ENCODE measurements at places on chromosomes 3 and 15.

GRCh38 chr3:54434756-54435155 is 312.4 kb downstream of the CACNA2D3 start:
- DNase-seq = no peak

GRCh38 chr3:62462788-62463187 is 89.4 kb upstream of the FEZF2 start:
- DNase-seq = no peak

DNA sequence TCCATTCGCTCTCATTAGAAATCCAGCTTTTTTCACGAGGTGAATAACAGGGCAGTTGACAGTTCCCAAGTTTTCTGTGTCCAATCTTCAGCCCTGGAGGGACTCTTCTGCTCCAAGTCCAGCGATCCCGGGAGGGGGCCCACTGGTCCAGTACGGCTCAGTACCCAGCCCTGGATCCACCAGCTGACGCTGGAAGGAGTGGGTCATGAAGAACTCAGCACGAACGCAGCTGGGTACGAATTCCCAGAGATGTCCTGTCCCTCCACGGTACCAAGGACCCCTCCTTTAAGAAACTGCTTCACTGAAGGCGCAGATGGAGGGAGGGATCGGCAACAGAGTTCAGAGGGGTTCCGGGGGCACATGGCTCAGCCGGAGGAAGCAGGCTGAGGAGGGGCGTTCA is 16.5 kb upstream of the CLK3 start:
- no peak for DNase-seq

- no peak for DNase-seq
Observed at GRCh38 chr3:186964616-186965015, 34.3 kb downstream of the ST6GAL1 start.

DNA sequence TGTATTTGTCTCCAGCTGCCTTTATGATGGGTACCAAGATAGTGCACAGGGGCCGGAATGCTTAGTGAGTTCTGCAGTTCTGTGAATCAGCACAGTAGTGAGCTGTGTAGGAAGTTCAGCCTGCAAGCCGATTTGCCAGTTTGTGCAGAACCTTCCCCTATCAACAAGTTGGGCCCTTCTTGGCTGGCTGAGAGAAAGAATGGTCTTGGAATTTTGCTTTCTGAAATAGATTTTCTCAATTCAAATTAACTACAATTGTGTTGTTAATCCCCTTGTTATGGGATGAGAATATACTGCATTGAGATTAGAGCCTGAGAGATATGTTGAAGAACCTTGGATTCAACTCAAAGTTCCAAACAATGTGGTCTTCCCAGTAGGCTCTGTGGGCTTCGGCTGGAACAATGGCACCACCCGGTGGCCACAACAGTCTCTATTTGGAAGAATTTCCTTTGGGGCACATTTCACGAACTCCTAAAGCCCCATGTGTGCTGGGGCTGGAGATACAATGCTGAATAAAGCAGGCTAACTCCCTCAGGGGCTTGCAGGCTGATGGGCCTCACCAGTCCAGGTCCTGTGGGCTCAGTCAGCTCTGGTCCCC is 59.1 kb downstream of the TRIM42 start:
- DNase-seq = peak; percentile 93

DNA sequence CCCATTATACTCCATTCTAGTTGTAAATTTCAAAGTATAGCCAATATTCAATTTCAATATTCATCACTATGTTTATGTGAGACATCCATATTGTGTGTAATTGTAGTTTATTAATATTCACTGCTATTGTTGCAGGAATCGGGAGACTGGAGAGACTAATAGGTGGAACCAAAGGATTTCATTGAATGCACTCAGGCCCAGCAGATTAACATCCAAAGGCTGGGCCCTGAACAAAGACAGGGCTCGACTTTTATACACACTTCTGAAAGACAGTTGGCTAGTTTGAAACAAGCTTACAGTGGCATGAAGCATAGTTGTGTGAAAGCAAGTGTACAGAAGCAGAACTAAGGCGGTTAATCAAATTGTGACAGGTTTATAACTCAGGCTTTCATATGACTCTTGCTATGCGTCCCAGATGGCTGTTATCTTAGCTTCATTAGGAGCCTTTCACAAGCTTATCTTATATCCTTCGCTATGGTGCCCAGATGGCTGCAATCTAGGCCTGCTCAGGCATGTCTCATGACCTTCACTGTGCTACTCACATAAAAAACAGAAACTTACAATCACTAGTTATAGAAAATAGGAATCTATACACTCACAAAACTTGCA is 1038.8 kb upstream of the EPHA6 start:
- DNase-seq = no peak

- DNase-seq = no peak
Observed at GRCh38 chr3:64357481-64357880, 132.2 kb upstream of the PRICKLE2 start.

DNA sequence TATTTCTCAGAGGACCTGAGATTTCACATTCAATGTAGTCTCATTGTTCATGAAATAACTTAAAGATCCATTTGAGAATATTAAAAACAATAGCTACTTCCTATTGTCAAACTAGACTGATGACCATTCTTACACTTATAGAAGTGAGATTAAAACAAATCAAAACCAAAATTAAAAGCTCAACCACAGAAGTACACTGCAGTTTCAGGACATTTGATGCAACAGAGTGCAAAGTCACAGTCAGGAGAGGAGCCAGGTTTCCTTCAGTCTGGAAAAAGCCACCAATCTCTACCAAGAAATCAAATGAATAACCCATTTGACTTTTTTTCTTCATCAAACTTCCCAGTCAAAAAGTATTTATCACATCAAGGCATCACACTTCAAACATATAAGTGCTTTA is 5.5 kb downstream of the CCPG1 start:
- no peak for DNase-seq

DNA sequence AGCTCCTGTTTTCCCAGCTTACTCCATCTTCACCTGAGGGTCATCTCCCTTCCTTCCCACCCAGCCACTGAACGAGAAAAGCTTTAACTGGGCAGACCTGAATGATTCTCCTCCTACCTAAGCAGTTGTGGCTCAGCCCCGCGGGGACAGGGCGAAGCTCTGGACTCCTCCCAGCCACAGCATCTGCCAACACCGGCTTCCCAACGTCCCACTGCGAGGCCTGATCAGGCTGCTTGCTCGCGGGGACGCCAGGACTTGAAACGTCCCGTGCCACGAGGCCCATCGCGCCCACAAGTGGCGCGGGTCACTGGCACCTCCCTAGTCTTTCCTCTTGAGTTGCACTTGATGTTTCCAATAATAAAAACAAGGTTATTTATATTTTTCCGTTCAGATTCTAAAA is at the start of gene SPATA16:
SPATA16 (minus strand) TSS at position 250 of the 400 bp plus-strand sequence. CDS start 23,504 bp downstream, outside the sequence.
- DNase-seq = no peak

- DNase-seq = no peak
Observed at GRCh38 chr3:161452179-161452578, 44.4 kb upstream of the OTOL1 start.

- no peak for DNase-seq
Observed at GRCh38 chr3:131371688-131372066, 9.9 kb upstream of the NUDT16 start.

DNA sequence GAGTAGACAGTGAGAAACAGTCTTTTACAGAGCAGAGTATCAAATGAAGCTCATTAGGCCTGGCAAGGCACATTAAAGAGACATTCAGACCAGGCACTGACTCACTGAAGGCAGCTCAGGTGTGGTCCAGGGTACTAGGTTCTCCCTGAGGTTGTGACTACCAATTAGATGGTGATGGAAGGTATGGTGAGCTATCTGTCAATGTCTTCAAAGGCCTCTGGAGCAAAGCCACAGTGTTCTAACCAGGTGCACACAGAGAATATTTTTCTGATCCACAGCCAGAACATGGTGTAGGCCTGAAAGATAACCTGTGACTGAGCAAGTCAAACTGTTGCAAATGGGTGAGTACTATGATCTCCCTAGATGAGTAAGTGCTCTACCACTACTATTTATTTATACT is 51.5 kb downstream of the EOMES start:
- no peak for DNase-seq

GRCh38 chr3:95645291-95645690 is 1169.1 kb upstream of the EPHA6 start:
- DNase-seq = no peak

DNA sequence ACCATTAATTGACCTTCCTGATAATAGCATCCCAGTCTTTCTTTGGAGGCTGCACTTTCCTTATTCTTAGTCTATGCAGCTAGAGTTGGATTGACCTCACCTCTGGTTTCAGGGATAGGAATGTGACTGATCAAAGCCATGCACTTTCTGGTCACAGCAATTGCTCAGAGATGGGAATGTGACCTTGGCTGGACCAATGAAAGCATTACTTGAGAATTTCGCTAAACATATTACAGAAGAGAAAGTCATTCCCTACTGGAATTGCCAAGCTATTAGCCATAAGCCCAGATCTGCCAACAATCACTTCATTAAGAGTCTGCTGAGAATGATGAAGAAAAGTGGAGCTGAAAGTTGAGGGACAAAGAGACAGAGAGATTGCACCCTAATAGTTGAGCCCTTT is 32.7 kb downstream of the RTP1 start:
- DNase-seq = no peak

- DNase-seq = no peak
Observed at GRCh38 chr3:11570251-11570650, 73.5 kb downstream of the VGLL4 start.

GRCh38 chr3:186021673-186022362 is 84.0 kb upstream of the TRA2B start:
- no peak for DNase-seq

- DNase-seq = no peak
Observed at GRCh38 chr15:78923480-78924360, 21.1 kb downstream of the CTSH start.

DNA sequence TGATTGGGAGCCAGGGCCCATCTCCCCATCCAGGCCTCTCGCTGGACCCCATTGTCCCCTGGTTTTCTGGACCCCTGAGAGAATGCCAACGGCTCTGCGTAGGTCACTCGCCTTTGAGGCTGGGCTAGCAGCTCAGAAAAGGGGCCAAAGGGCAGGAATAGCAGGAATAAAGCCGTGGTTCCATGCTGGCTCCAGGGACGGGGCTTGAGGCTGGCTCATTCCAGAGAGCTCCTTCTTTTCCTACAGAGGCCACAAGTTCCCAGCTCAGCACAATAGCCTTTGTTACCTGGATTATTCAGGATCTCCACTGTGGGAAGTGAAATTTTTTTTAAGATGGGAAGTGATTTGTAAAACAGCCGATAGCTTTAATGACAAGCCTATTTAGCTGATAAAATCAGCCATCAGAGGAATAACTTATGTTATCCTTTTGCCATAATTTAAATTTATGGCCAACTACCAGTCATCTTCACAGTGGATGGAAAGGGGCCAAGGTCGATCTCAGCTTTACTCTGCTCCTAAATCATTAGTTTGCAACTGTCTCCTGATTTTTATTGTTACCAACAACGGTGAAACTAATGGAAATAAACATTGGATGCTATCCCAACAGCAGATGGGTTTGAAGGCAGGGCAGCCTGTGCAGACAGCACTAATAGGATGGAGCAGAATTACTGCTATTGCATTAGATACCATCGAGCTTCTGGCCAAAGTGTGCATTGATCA is 124.3 kb downstream of the TMEM266 start:
- DNase-seq = no peak

DNA sequence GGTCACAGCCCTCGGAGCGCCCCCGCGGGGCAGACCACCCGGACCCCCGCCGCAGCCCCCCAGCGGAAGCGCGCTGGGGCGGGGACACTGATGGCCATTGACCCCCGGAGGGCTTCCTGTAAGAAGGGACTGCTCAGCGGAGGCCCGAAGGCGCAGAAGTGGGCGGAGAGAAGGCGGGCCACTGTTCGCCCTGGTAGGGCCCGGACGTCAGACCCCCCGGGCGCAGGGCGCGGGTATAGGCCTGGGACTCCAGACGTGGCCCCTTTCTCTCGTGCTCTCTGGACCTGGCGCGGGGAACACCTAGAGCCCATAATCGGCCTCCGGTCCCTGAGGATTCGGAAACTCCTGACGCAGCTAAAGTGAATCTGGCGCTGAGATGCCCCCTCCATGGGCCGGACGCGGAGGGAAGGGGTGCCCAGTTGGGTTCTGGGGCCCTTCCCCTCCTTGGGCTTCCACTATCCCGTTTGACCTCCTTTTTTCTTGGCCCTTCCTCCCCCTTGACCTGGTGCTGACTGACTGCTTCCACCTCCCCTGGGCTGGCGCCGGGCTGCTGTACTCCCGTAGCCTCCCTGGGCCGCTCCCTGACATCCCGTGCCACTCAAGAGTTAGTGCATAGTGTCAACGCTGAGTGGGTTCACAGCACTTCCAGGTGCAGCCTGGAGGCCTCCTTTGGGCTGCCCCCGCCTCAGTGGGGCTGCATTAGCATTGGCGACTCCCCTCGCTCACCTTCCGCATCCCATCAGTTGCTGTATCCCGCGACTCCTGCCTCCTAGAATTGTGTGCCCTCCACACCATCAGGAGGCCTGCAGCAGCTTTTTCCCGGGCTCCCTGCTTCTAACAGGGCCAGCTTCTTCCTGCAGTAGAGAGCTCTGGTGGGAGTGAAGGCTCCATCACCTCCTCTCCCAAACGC is 694 bp downstream of the ABTB1 start:
- DNase-seq = peak; percentile 33

GRCh38 chr15:74124196-74124595 is 6.2 kb upstream of the ISLR2 start:
- no peak for DNase-seq

- DNase-seq = no peak
Observed at GRCh38 chr3:59056706-59057105, 6.9 kb upstream of the CFAP20DC start.

GRCh38 chr3:60579734-60580133 is 671.5 kb downstream of the FHIT start:
- DNase-seq = no peak

DNA sequence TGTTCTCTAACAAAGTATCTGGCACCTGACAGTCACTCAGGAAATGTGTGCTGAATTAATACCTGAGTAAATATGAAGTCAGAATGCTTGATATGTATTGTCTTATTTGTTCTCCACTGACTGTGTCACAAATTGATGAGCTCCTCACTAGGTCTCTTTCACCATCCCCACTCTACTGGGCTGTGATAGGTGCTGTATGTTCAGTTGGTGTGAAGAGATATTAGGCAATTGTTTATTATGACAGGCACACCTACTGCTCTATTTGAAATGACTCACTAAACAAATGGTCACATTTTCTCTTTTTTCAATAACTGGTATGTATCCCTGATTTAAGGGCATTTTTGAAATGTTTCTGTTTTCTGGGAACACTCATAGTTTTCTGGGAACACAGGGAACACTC is 25.2 kb upstream of the CCDC39 start:
- no peak for DNase-seq
